ENCODE measurements at places on chromosomes 4 and X.
A peak's percentile ranks its signal among the peaks of the same experiment; 100 is the strongest.

- DNase-seq = no peak
Measured at GRCh38 chrX:43238461-43238945, 417.6 kb upstream of the MAOA start.

- DNase-seq = no peak
Measured at GRCh38 chrX:42149281-42149680, 225.9 kb upstream of the CASK start.

DNA sequence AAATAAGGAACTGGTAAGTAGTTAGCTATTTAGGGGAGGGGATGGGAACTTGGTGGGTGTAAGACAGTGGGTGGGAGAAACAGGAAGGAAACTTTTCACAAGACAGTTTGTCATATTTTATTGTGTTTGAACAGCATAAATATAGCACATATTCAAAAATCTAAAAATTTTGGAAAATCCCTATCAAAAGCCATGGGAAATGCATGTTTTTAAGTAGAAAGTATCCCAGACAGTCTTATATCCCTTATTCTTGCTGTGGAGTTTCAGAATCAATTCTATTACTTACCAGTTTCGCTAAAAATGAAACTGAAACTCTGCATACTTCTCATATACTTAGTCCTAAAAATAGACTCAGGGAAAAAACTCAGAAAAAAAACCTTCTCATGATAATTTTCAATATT is 22.3 kb upstream of the RASGEF1B start:
- DNase-seq = no peak

- DNase-seq = no peak
Measured at GRCh38 chrX:20522420-20522819, 255.7 kb upstream of the RPS6KA3 start.

GRCh38 chrX:41178201-41178600 is 93.0 kb downstream of the USP9X start:
- no peak for DNase-seq

GRCh38 chr4:5742968-5743367 is 32.0 kb downstream of the EVC start:
- DNase-seq = no peak

DNA sequence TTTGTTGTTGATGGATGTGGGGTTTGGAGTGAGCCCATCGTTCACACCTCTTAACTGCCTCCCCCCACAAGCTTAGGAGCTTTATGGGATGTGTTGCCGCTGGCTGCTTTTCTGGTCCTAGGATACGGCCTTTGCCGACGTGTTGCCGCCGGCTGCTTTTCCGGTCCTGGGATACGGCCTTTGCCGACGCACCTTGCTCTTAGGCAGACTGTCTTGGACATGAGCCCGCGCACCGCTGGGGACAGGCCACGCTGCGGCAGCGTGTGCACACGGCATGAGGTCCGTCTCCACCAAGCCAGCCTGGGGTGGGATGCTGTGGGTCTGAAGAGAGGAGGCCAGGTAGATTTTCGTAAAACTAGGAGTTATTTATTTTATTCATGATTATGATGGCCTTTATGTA is 14.2 kb downstream of the RGS12 start:
- no peak for DNase-seq

DNA sequence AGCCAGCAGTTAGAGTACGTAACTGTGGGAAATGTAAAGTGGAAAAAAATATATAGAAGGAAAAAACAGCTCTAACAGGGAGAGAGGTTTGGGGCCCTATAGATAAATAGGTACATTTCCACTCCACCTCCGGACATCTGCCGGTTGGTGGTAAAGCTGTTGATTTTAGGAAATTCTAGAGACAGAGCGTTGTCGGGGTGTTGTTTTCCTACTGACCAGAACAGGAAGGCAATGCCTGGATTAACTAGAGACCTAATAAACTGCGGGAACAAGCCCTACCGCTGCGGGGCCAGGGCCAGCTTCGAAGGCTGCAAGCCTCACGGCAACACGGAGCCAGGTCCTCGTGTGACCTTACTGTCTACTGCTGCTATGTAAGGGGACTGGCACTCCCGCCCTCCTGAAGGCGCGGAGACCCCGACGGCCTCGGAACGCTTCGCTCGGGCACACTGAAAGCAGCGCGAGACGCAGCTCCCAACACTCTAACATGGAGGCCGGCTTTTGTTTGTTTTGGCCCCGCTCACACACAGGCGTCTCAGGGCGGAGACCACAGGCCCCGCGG is 702 bp upstream of the CDKN2AIP start:
- DNase-seq = no peak

GRCh38 chr4:2154215-2154740 is 87.6 kb downstream of the HAUS3 start:
- DNase-seq = no peak

GRCh38 chrX:65596270-65597034 is 61.9 kb upstream of the LAS1L start:
- peak; percentile 36 for DNase-seq

DNA sequence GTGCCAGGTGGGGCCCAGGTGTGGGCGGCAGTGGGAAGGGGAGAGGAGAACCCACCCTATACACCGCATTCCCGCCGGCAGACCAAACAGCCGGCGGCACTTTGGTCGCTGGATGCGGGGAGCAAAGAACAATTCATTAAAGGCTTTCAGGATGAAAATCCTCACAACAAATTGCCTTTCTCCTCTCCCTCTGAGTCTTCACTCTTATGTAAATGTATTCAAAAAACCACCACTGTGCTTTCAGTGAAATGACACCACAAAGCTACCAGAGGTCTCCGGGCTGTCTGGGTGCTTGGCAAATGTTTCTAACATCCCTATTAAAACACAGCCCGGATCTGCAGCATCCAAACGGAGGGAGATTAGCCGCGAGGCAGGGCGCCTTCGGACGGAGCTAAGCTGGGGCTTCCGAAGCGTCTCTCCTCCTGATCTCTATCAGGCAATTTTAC is 171.8 kb upstream of the TBL1X start:
- no peak for DNase-seq

GRCh38 chr4:10173754-10174749 is 57.5 kb upstream of the WDR1 start:
- DNase-seq = no peak

DNA sequence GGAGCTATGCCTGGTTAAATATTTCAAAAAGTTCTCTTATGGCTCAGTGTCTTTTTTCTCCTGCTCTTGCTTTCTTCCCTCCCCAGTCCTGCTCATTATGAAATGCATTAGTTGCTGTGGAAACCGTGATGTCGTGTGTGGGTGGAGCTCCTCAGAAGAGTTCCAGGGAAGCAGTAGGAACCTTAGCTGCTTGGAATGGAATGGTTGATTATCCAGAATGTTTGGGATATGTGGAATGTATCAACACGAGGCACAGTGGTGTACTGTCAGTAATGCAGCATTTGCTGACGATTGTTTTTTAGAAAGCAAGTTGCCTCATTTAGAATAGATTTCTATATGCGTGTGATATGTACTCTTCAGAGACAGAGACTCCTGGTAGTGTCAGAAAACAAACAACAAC is 333.2 kb downstream of the ARHGAP10 start:
- peak; percentile 87 for DNase-seq

DNA sequence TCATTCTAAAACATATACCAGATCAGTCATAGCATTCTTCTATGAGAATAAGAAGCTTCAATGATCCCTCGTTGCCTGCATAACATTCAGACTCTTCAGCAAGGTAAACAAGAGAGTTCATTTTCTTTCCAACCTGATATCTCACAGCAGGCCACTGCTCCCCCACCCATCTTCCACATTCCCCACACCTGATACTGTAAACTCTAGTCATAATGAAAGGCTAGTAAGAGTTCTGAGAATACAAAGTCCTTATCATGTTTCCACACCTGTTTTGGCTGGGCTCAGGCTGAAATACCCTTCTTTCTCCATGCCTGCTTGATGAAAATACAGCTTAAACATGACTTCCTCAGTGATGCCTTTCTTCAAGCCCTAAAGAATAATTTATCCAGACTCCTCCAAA is 2.3 kb upstream of the AASDH start:
- DNase-seq = no peak

GRCh38 chr4:48493452-48494100 is 3.5 kb downstream of the ZAR1 start:
- no peak for DNase-seq

DNA sequence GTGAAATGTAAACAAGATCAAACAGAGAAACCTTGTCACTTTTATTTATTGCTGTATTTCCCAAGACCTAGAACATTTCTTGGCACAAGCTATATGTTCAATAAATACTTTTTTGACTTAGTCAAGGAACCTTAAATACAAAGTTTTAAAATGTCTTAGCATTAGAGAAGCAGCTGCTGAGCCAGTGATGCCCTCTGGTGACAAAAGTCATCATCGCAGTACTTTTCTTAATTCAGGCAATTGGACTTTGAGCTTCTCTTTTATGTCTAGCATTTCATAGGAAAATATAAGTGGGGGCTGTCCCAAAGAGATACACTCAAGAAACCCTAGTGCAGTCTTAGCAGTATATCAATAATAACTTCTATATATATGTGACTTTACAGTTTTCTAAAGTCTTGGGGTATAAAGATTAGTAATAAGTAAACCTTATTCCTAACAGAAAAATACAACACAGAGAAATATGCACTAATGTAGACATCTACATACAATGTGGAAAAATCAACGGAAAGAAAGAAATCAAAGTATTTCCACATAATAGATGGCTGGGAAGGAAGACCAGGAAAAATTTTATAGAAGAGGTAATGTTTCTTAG is 118.4 kb downstream of the DTHD1 start:
- DNase-seq = no peak

DNA sequence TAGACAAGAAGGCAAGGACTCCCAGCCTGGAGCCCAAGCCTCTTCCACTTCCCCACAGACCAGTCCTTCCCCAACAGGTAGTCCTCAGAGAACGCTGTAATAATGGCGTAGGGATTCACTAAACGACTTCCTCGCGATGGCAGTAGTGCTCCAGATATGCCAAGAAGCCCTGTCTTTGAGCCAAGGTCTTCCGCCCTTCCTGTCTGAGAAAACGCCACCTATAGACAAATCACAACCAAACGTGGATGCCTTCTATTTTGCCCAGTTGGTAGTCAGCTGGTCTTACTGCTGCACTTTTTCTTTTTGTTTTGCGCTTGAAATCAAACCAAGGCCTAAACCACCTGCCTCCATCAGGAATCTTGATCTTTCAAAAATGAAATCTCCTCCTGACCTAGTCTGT is 203.3 kb downstream of the OR13H1 start:
- DNase-seq = no peak

DNA sequence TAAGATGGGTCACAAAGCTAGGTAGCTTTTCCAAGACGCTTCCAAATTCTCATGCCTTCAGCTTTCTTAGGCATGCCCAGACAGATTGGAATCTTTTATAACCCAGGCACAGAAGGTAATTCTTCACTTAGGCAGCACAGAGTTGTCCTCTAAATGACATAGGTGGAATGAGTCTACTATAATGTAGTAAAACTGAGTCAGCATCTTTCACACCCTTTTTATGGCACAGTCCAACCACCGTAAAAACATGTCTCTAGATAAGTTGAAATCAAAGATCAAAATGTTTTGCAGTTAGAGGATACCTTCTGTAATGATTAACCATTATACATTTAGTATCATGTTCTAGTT is 128.4 kb upstream of the FAT1 start:
- DNase-seq = no peak

GRCh38 chr4:111204797-111205196 is 581.9 kb upstream of the PITX2 start:
- no peak for DNase-seq

- no peak for DNase-seq
Measured at GRCh38 chr4:156958276-156959074, 13.1 kb downstream of the PDGFC start.

GRCh38 chr4:115356176-115356575 is 242.8 kb upstream of the NDST4 start:
- DNase-seq = no peak

DNA sequence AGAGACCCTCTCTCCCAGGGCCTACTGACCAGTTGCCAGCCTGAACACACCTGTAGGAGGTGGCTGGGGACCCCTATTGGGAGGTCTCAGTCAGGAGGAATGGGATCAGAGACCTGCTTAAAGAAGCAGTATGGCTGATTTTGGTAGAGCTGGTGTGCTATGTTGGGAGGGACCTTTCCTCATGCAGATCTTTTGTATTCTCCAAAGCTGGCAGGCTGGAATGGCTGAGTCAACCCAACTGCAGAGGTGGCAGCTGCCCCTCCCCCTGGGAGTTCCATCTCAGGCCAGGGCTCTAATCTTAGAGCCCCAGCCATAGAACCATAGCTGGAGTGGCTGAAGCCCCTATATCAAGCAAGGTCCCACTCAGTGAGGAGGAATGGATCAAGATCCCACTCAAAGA is 279.3 kb upstream of the BMP3 start:
- no peak for DNase-seq

DNA sequence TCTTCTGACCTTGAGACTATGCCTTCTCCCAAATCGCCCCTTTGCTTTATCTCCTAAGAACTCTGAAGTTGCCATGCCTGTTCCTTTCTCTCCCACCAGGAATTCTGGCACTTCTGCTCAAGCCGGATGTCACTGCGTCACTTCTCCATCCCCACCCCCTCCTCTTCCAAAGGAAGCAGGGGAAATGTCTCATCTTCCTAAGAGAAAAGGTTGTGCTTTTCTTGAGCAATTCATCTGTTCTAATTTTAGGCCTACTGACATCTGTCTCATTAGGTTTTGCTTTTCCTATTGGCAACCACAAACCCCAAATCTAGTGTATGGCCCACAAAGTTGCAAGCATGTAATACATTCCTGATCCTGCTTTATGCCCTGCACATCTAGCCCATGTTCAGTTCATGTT is 163.1 kb upstream of the PLAC1 start:
- peak; percentile 47 for DNase-seq
